ENCODE measurements at places on chromosomes 4 and X.

DNA sequence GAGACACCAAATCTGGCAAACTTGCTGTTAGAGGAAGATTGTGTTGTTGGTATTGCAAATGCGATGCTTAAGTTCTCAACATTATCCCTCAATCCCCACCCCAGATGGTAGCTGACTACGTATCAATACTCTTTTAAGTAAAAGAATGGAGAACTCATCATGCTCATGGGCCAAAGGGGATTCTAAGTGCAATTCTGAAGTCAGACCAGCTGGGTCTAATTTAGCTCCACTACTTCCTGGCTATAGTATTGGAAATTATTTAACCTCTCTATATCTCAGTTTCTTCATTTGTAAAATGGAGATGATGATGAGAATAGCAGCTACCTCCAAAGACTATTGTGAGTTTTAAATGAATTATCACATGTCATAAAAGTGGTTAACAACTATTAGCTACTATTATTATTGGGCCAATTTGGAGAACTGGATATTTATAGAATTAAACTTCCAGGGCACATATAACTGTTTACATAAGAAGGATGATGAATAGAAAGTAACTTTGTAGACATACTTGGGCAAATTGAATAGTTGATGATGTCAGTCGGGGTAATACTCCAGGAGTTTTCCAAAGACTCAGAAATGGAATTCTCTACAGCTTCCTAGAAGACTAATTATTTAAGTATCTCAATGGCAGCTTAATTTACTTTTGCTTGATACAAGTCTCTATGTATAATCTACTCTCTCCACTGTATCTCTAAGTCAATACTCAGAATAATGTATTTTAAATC lies 5.0 kb upstream of the SLAIN2 start:
- DNase-seq, result no peak

DNA sequence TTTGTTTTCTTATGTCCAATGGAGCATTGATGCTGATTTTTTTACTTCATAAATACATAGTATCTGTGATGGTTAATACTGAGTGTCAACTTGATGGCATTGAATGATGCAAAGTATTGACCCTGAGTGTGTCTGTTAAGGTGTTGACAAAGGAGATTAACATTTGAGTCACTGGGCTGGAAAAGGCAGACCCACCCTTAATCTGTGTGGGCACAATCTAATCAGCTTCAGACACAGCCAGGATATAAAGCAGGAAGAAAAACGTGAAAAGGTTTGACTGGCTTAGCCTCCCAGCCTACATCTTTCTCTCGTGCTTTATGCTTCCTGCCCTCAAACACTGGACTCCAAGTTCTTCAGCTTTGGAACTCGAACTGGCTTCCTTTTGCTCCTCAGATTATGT lies 230.6 kb upstream of the SPRY1 start:
- no peak for DNase-seq

- DNase-seq, result no peak
Measured at GRCh38 chr4:51843309-51844152, 578 bp downstream of the DCUN1D4 start.

GRCh38 chr4:73692701-73693100 lies 47.7 kb upstream of the CXCL8 start:
- DNase-seq, result no peak

DNA sequence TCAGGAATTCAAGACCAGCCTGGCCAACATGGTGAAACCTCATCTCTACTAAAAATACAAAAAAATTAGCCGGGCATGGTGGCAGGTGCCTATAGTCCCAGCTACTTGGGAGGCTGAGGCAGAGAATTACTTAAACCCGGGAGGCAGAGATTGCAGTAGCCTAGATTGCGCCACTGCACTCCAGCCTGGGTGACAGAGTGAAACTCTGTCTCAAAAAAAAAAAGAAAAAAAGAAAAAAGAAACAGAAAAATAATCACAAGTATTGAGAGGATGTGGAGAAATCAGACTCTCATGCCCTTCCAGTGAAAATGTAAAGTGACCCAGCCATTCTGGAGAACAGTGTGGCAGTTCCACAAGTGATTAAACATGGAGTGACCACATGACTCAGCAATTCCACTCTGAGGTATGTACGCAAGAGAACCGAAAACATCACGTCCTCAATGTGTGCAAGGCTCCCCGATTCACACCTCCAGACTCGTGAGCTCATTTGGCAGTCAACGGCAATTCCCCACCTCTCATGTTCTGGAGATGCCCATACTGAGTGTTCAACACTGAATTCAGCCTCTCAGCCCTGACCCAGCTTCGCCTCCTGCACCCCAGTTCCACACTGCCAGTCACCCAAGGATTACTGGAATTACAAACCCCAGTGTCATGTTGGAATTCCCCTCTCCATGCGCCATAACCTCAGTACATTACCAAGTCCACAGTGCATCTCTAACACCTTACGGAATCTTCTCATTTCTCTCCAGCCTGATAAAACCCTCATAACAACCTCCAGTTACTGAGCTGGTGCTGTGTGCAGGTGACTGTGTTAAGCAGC lies 21.1 kb downstream of the ACOX3 start:
- no peak for DNase-seq

- no peak for DNase-seq
Measured at GRCh38 chr4:52883183-52883621, 21.1 kb downstream of the RASL11B start.

DNA sequence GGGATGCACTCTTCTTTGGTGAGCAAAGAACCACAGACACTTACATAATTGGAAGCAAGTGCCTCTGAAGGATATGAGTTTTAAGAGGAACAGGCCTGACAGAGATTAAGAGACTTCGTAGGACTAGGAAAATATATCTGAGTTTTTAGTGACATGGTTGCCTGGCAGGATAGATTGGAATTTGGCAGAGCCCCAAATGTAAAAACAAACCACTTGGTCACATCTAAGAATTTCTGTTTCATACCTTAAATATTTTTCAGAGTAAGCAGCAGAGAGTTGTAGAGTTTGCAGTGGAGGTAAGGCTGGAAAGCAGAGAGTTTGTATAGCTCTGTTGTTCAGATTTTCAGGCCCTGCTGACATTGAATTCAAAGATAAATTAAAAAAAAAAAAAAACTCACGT lies 150.1 kb upstream of the MAGEB2 start:
- no peak for DNase-seq

- DNase-seq, result no peak
Measured at GRCh38 chrX:124249345-124249744, 83.1 kb upstream of the TEX13D start.

GRCh38 chr4:145760961-145761929 lies 81.3 kb downstream of the C4orf51 start:
- no peak for DNase-seq

GRCh38 chr4:188612659-188613058 lies 473.4 kb downstream of the TRIML1 start:
- DNase-seq, result no peak

DNA sequence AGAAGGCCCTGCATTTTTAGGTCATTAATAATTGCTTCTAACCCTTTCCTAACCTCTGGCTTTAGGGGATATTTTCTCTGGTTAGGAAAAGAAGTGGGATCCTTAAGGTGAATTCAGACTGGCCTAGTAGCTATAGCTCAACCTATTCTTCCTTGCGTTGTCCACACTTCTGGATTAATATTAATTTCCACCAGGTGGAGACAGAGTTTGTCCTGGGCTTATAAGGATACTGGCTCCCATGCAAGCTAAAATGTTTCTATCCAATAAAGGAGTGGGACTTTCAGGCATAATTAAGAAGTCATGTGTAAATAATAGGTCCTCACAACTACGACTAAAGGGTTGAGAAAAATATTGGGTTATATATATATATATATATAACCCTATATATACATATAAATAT lies 860.0 kb upstream of the POU3F4 start:
- DNase-seq, result no peak

GRCh38 chr4:112206431-112206830 lies 25.2 kb upstream of the AP1AR start:
- DNase-seq, result no peak

DNA sequence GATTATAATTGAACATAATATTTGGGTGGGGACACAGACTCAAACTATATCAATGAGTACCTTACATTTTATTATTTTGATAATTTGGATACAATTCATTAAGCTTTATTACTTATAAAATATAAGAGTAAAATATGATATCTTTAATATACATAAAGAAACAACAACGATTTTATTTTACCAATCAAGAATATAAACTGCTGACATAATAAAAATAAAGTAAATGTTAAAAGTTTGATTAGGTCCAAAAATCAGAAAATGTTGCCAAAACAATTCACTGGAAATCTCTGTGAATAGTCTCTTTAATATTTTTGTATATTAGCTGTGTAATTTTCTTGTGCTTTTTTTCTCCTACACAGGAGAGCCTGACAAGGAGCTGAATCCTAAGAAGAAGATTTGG lies 21.4 kb downstream of the GIMD1 start:
- no peak for DNase-seq

DNA sequence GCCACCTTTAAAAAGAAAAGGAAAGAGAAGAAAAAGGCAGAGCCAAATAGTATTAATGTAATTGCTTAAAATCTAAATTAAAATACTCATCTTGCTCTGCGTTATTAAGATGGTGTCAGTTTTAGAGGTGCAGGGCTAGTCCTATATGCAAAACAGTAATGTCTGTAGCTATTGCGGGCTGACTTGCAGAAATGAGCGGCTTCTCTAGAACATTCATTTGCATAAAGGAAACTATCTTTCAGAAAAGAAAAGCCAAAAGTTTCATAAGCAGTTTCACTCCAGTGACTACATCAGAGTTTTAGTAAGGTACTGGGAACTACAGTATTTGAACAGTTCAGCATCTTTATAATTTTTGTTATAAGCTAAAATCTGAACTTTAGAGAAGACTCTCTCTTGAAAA lies 6.0 kb downstream of the SMAD1 start:
- DNase-seq, result no peak

DNA sequence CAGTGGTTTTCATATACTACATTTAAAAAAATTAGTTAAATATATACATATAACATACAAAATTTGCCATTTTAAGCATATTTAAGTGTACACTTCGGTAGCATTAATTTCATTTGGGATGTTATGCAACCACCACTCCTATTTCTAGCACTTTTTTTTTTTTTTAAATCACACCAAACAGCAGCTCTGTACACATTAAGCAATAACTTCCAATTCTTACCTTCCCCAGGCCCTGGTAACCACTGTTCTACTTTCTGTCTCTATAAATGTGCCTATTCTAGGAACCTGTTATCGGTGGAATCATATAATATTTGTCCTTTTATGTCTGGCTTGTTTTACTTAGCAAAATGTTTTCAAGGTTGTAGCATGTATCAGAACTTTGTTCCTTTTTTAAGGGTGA lies 39.1 kb downstream of the TMEM164 start:
- no peak for DNase-seq

DNA sequence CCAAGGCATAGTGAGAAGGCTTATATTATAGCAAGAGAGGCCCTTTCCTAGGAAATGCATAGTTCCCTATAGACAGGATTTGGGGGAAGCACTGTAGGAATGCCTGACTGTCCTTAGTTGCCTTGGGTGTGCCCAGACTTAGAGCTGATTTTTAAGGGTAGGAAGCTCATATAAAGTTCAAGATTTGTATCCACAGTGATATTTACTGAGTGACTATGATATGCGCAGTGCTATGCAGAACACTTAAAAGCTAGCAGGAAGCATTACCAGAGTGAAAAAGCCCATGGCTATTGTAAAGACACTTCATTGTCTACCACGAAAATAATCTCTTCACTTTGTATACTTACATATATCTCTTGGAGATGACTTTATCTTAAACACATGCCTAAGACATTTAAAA lies 50.1 kb upstream of the IL13RA1 start:
- DNase-seq, result no peak

DNA sequence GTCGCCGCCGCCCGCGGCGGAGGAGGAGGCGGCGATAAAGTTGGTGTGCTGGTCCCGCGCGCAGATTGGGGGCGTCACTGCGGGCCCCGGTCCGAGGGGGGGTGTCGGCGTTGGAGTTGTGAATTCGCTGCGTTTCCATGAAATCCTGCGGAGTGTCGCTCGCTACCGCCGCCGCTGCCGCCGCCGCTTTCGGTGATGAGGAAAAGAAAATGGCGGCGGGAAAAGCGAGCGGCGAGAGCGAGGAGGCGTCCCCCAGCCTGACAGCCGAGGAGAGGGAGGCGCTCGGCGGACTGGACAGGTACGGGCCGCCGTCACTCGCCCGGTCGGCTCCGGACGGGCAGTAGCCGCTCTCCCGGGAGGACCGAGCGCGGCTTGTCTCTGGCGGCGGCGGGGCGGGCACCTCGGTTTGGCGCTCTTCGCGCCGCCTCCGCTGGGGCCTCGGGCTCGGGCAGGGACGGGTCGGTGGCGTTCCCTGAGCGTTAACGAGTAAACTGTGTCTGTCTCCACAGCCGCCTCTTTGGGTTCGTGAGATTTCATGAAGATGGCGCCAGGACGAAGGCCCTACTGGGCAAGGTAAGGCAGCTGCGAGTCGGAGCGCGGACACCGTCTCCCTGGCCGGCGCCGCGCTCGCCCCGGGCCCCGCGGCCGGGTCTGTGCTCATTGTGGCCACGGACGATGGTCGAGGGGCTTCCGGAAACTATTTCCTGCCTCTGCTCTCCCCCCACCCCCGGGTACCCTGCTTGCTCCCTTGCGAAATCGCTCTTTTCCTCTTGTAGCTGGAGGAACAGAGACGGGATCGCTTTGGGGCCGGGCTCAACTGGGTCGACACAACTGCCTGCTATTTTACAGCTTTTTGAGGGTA lies 658 bp downstream of the KDM6A start:
- DNase-seq, result no peak

GRCh38 chrX:23981222-23981621 lies 45.8 kb downstream of the KLHL15 start:
- DNase-seq, result no peak

GRCh38 chr4:30630431-30630830 lies 89.7 kb upstream of the PCDH7 start:
- DNase-seq, result no peak
